ENCODE measurements at places on chromosomes 12 and 14. TPM values are rescaled to one million over a fixed set of nuclear protein-coding genes. Genes with fewer than 3 reads are reported as not detected.
A peak's percentile ranks its signal among the peaks of the same experiment; 100 is the strongest.

The IQSEC3 gene
- total RNA-seq, result 0.91 TPM

The KSR2 gene
- total RNA-seq, result 0.15 TPM

The KRT6C gene
- not detected for total RNA-seq

The WSB2 gene
- 35.7 TPM for total RNA-seq

The STYK1 gene
- total RNA-seq, result not detected

- DNase-seq, result no peak
These were observed 1.2 kb downstream of the PTGER2 start for GRCh38 chr14:52315355-52315718.

- no peak for DNase-seq
These were observed 38.6 kb upstream of the GNG2 start for GRCh38 chr14:51821822-51822221.

- no peak for DNase-seq
These were observed 1168.4 kb downstream of the TMEM121 start for GRCh38 chr14:106694638-106695393.

DNA sequence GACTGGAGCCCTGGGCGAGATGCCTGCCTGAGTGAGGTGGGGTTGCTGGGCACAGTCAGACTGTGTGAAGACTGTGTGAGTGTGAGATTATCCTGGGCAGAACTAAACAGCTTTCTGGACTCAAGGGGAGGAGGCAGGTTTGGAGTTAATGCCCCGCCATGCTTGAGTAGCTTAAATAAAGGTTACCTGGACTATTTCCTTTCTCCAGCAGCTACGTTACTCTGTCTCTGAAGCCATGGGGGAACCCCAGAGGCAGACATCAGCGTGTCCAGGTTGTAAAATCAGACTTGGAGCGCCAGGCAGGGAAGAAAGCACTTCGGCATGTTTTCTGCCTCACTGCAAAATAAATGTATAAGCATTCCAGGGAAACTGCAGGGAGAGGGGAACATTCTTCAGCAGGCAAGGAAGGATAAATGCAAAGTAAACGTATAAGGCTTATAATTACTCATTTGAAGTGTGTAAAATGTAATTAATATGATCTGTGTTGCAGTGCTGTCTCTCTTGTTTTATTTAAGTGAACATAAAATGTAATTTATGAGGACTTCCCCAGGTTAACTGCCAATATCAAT, 129.7 kb downstream of the CHST11 start:
- no peak for DNase-seq

- no peak for DNase-seq
These were observed 2.0 kb downstream of the YBX3 start for GRCh38 chr12:10720974-10721650.

GRCh38 chr12:25677232-25677937, 124.3 kb upstream of the LMNTD1 start:
- DNase-seq, result no peak

- DNase-seq, result peak; percentile 28
These were observed 179.6 kb upstream of the NUDT4 start for GRCh38 chr12:93198086-93198485.

- DNase-seq, result no peak
These were observed 425.6 kb downstream of the NRXN3 start for GRCh38 chr14:78595797-78596196.

Measured in ovary (tissue), 10 donors.